Myocyte (in vitro differentiated cells): ENCODE measurements at places on chromosomes 6 and 20. TPM values are rescaled to one million over a fixed set of nuclear protein-coding genes. Genes with fewer than 3 reads are reported as not detected.

DNA sequence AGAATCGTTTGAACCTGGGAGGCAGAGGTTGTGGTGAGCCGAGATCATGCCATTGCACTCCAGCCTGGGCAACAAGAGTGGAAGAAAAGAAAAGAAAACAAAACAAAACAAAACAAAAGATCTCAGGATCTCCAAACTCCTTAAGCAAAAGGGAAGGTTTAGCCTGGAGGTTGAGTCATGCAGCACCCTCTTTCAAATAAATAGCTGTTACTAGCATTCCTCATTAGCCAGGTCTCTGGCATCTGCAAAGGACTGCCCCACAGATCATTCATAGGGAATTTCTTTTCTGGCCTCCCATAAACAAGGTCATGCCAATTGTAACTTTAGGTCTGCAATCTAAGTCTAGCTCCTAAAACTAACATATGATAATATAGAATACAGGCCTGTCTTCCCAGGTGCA lies 37.2 kb downstream of the EDN1 start:
- no peak for DNase-seq

DNA sequence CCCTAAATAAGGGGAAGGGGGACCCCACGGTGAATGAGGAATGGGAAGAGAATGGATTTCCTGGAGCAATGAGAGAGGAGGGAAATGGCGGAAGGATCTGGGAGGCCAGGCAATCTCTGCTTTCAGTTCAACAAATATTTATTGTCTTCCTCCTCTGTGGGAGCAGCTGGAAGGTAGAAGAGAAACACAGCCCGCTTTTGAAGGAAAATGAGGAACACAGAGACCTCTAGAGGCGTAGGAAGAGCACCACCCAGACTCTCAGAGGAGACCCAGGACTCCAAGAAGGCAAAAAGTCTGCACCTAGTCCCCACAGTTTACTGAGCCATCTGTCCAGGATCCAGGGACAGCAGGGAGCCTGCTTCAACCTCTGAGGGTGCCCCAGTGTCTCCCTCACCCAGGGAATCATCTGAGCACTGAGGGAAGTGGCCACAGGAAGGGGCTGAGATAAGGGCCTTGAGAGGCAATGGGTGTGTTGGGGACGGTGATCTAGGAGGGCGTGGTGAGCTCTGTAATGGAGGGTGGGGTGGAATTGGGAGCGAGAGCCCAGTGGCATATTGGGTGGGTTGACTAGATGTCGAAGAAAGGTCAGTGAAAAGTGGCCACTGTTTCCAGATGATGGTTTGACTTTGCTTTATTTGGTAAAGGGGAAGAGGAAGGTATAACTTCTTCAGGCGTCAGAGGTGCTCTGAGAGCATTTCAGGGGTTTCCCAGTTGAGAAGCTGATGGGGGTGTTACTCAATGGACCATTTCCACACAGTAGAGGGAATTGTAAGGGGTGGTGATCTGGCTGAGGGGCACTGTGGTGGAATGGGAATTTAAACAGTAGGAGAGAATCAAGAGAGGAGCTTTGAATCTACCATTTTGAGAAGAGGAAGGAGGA lies 610 bp downstream of the PSORS1C1 start:
- peak; percentile 22 for DNase-seq

DNA sequence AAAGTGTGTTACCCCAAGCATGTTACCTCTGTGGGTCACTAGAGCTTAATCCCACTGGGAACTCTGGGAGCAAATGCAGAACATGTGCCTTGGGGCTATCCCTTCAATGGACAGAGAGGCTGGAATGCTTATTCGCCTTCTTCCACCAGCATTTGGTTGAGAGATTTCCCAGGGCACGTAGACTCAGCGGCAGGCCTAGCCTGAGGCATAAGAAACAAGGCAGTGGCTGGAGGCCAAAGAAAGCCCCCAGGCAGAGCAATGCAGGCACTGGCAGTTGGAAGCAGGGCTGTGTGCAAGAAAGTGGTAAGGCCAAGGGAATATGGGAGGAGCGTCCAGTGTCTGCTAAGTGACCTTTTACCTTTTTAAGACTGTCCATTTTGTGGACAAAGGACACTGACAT lies 114.0 kb upstream of the FLRT3 start:
- no peak for DNase-seq

DNA sequence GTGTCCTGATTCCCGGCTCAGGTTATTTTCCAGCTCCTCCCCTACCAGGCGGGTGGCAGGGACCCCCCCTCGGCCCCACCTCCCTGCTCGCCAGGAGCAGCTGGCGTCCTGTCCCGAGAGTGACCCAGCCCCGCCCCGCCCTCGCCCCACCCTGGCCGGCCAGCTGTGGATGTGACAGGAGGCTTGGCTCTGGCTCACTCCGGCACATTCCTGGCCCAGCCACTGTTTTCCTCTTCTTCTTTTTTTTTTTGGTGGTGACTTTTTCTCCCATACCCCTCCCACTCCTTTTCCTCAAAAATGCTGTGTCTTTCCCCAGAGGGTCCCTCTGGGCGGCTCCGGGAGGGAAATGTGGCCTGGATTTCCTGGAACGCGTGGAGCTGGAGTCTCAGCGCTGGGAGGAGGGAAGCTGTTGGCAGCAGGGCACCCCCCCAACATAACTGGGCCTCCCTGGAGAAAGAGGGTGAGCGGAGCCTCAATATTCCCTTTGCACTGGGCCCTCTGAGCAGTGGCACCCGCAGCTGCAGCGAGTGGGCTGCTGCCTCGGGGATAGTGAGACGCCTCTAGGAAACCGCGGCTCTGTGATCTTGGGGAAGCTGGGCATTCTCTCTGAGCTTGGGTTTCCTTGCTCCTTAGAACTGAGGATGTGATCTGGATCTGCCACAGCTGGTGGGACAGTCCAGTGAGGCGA lies 28.3 kb upstream of the CSNK2A1 start:
- DNase-seq, result peak; percentile 73

- peak; percentile 3 for DNase-seq
Observed at GRCh38 chr6:48994811-48995210, 468.2 kb downstream of the MMUT start.

DNA sequence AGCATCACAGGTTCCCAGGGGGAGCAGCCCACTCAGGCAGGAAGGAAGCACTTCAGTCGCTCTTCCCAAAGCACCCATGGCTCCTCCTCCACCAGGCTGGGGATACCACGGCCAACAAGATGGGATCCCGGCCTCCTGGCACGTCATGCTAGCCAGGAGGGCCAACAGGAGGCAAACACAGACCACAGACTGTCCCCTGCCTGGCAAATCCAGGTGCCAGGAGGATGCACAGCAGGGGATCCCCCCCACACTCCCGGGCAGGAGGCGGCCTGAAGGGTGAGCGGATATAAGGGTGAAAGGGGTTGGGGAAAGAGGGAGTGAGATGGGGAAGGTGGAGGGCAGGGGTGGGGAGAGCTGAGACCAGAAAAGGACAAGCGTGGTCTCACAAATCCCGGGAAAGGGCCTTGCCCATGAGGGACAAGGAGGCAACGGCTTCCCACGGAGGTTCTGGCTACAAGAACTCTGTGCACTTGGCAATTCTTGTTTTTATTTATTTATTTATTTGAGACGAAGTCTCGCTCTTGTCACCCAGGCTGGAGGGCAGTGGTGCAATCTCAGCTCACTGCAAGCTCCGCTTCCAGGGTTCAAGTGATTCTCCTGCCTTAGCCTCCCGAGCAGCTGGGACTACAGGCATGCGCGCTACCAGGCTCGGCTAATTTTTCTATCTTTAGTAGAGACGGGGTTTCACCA lies 7.2 kb downstream of the PXDC1 start:
- no peak for DNase-seq

GRCh38 chr6:3884007-3884745 lies 35.0 kb downstream of the FAM50B start:
- peak; percentile 80 for DNase-seq

DNA sequence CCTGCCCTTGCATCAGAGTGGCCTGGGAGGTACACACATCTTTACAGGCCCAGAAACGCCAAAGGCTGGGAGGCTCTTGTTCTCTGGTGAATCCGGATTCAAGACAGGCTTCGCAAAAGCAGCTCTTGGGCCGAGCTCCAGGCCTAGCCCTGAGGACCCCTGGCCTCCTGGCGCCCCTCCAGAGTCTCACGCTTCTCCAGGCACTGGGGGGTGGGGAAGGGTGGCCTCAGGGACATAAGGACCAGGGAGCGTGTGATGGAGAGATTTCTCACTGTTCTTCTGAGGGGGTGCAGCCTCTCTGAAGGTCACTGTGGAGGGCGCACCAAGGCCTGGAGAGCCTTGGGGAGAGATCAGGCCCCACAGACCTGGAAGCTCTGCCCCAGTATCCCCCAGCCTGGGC lies 349.2 kb downstream of the ZFAND3 start:
- DNase-seq, result no peak

GRCh38 chr6:9417400-9417799 lies 982.1 kb upstream of the SLC35B3 start:
- DNase-seq, result no peak

- no peak for DNase-seq
Observed at GRCh38 chr6:34855463-34855862, 32.4 kb downstream of the TAF11 start.

DNA sequence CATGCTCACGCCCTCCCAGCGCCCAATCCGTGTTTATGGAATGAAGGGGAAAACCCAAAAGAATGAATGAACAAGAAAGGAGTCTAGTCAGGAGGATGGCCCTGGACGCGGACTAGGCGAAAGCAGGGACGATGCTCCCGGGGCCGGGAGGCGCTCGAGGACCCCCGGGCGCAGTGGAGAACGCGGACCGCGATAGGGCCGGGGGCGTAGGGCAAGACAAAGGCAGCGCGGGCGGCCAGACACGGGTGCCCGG lies 758 bp downstream of the GCLC start:
- peak; percentile 6 for DNase-seq

- no peak for DNase-seq
Observed at GRCh38 chr6:158892266-158892665, 73.1 kb upstream of the EZR start.

DNA sequence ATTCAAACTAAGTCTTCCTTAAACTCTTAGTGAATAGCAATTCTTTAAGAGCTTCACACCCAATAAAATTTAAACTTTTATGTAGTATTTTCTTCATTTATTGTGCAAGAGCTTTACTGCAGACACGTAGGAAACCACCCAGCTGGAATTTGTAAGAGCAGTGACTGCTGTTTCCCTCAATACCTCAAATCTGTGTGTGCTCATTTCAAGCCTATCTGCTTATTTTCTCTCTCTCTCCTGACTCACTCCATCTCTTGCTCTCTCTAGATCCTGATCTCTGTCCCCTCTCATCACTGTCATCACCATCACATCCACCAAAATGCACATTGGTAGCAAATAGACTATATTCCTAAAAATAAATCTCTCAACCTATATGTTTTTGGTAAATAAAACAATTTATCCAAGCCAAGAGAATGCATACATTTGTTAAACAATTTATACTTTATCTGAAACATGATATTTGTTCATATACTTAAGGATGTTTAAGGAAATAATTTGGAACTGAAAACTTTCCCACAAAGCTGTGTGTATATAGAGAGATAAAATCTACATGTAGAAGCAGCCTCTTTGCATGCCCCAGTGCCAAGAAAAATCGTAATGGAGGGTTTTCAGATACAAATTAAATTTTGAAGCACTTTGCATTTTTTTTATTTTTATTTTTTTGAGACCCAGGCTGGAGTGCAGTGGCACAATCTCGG lies 273.0 kb downstream of the TFAP2A start:
- no peak for DNase-seq

DNA sequence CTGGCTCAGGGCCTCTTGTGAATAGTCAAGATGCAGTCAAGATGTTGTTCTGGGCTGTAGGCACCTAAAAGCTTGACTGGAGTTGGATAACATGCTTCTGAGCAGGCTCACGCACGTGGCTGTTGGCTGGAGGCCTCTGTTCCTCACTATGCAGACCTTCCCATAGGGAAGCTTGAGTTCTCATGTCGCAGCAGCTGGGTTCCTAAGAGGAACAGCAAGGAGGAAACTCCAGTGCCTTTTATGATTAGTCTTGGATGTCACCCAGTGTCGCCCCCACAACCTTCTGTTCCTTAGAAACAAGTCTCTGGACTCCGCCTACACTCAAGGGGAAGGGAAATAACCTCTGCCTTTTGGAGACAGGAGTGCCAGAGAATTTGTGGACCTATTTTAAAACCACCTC lies 210.7 kb downstream of the BCAS1 start:
- DNase-seq, result peak; percentile 25

DNA sequence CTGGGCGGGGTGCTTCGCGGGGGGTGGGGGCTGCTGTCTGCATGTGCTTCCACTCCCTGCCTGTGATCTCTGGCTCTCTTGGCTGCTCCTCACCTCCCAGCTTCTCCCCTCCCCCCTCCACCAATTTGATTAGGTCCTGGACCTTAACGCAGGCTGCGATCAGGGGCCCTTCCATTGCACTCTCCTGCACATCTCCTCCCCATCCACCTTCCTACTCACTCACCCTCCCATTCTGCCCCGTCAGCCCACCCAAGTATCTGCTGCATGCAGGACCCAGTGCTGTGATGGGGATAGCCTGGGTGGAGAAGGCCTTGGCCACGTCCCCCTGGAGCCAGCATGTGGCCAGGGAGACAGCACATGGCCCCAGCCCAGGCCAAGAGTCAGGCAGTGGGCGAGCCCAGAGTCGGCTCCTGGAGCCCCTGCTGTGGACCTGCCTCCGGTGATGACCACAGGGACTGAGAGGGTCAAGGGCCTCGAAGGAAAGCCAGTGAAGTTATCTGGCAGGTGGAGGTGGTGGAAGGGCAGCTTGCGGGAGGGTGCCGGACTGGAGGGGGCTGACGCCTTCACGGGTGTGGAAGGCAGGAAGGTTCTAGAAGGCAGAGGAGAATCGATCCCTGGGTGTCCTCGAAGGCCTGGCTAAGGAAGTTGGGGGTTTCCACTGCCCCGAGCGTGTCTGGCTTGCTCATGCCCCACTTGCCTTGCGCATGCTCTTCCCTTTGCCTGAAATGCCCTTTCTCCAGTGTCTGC lies 40.7 kb downstream of the SRC start:
- DNase-seq, result no peak

DNAH8 gene
- total RNA-seq, result 0.05 TPM in 2 replicates

FGD2 gene
- not detected in 2 replicates for total RNA-seq

GNMT gene
- total RNA-seq, result not detected in 2 replicates

MUC22 gene
- not detected in 2 replicates for total RNA-seq

DZANK1 gene
- total RNA-seq, result 0.32 and 1.1 TPM in 2 replicates
